ENCODE measurements at places on chromosomes 7 and 10. TPM values are rescaled to one million over a fixed set of nuclear protein-coding genes. Genes with fewer than 3 reads are reported as not detected.

GRCh38 chr10:3324612-3325038 is 152.0 kb upstream of the PITRM1 start:
- no peaks in the 10 kb centered on the region for H3K4me1 ChIP-seq
- no peak overlapping the region for H3K4me3 ChIP-seq
- H3K27ac ChIP-seq = no peak overlapping the region
- no peaks in the 10 kb centered on the region for H3K27me3 ChIP-seq
- no peaks in the 10 kb centered on the region for H3K36me3 ChIP-seq
- DNase-seq = no peak

GRCh38 chr10:103502849-103503660 is 9.6 kb downstream of the NEURL1 start:
- no peaks in the 10 kb centered on the region for H3K36me3 ChIP-seq
- no peak overlapping the region for H3K4me3 ChIP-seq
- no peak overlapping the region for H3K27ac ChIP-seq
- no peaks in the 10 kb centered on the region for H3K27me3 ChIP-seq

GRCh38 chr10:12013926-12014325 is 28.7 kb downstream of the UPF2 start:
- no peak overlapping the region for H3K27ac ChIP-seq
- peaks cover 20% of the 10 kb centered on the region for H3K36me3 ChIP-seq
- no peaks in the 10 kb centered on the region for H3K27me3 ChIP-seq
- no peaks in the 10 kb centered on the region for H3K4me1 ChIP-seq
- H3K4me3 ChIP-seq = no peak overlapping the region

DNA sequence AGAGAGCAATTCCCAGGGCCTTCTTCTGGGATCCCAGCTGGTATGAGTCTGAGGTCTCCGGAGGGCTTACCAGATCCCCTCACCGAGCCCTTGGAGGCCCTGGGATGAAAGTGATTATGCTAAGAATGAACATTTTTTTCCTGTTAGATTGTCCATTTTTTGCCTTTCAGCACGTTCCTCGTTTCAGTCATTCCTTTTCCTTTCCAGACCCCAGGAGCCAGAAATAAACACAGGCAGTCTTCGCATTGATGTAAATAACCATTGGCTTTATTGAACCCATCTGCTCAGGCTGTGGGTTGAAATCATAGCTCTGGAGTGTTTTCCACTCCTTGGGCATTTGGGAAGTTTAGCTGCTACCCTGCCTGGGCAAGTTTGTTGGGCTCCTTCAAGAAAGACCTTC is 320.9 kb upstream of the AUTS2 start:
- H3K4me3 ChIP-seq = no peak overlapping the region
- no peak overlapping the region for H3K27ac ChIP-seq
- DNase-seq = no peak
- H3K36me3 ChIP-seq = no peaks in the 10 kb centered on the region
- no peaks in the 10 kb centered on the region for H3K27me3 ChIP-seq

- H3K4me3 ChIP-seq = no peak overlapping the region
- H3K27ac ChIP-seq = peak overlapping the region; percentile 77
- H3K27me3 ChIP-seq = no peaks in the 10 kb centered on the region
- no peaks in the 10 kb centered on the region for H3K36me3 ChIP-seq
- peak; percentile 91 for DNase-seq
Observed at GRCh38 chr10:97542169-97543024, 30.2 kb upstream of the ANKRD2 start.

DNA sequence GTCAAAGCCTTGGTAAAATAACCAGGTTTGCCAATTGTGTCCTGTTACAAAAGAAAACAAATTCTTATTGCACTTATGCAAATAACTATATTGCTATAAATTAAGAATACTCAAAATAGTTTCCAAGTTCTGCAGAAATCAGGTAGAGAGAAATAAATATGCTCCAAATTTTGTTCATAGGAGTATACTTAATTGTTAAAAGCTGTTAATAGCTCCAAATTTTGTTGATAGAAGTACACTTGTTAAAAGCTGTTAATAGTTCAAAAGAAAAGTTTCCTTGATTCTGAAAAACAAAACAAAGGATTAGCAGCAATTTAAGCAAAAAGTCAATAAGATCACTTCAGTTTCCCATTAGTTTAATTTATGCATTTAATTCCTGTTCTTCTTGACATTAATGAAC is 46.4 kb upstream of the ZNF138 start:
- no peak for DNase-seq
- no peaks in the 10 kb centered on the region for H3K36me3 ChIP-seq
- no peaks in the 10 kb centered on the region for H3K4me1 ChIP-seq

Gene GAD2
- total RNA-seq = not detected

- H3K27me3 ChIP-seq = no peaks in the 10 kb centered on the region
- no peaks in the 10 kb centered on the region for H3K36me3 ChIP-seq
- H3K4me1 ChIP-seq = peaks cover 11% of the 10 kb centered on the region
- H3K4me3 ChIP-seq = no peak overlapping the region
- H3K27ac ChIP-seq = no peak overlapping the region
- no peak for DNase-seq
Observed at GRCh38 chr7:139915864-139916716, 87.0 kb downstream of the TBXAS1 start.

Gene LOXL4
- 12.2 TPM for total RNA-seq

GRCh38 chr7:7519056-7519455 is 16.6 kb downstream of the COL28A1 start:
- no peak for DNase-seq
- H3K36me3 ChIP-seq = no peaks in the 10 kb centered on the region
- no peak overlapping the region for H3K4me3 ChIP-seq
- no peak overlapping the region for H3K27ac ChIP-seq
- H3K27me3 ChIP-seq = no peaks in the 10 kb centered on the region
- H3K4me1 ChIP-seq = no peaks in the 10 kb centered on the region

GRCh38 chr7:81206667-81207360 is 288.0 kb upstream of the SEMA3C start:
- H3K4me1 ChIP-seq = peaks cover 20% of the 10 kb centered on the region
- DNase-seq = no peak
- H3K36me3 ChIP-seq = no peaks in the 10 kb centered on the region
- no peak overlapping the region for H3K27ac ChIP-seq
- no peaks in the 10 kb centered on the region for H3K27me3 ChIP-seq
- H3K4me3 ChIP-seq = no peak overlapping the region

Gene SPDYE1
- total RNA-seq = not detected

DNA sequence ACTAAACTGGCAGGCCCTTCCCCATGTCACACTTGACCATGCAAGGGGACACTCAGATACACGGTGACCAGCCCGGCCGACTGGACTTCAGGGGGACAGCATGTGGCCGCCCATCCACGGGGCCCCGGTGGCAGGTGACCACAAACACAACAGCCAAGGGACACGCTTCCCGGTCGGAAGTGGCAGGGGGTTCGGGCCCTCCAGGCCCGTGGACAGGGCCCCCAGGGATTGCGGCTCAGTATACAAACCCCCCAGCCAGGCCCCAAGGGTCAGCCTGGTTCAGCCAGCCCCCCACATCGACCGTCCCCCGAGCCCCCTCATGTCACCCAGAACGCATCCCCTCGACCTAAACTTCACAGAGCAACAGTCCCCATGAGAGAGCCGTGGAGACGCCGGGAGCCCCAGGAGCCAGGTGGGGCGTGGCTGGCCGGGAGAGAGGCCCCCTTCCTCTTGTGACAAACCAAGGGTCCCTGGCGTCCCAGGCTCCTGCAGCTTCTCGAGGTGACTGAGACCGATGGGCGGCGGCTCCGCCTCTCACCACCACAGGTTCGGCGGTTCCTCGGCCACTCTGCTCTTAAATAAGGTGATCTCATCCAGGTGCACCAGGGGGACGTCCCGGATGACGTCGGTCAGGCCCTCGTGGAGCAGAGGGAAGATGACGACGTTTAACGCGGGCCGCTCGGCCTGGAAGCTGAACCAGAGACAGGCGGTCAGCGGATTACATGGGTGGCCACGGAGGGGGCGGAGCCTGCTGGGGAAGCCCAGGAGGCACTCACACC is 57.8 kb upstream of the TNRC18 start:
- H3K27me3 ChIP-seq = no peaks in the 10 kb centered on the region
- H3K4me3 ChIP-seq = no peak overlapping the region
- no peaks in the 10 kb centered on the region for H3K36me3 ChIP-seq
- peaks cover 20% of the 10 kb centered on the region for H3K4me1 ChIP-seq
- no peak overlapping the region for H3K27ac ChIP-seq

Gene EPHB6
- 6.7 TPM for total RNA-seq

Gene TEX36
- not detected for total RNA-seq

DNA sequence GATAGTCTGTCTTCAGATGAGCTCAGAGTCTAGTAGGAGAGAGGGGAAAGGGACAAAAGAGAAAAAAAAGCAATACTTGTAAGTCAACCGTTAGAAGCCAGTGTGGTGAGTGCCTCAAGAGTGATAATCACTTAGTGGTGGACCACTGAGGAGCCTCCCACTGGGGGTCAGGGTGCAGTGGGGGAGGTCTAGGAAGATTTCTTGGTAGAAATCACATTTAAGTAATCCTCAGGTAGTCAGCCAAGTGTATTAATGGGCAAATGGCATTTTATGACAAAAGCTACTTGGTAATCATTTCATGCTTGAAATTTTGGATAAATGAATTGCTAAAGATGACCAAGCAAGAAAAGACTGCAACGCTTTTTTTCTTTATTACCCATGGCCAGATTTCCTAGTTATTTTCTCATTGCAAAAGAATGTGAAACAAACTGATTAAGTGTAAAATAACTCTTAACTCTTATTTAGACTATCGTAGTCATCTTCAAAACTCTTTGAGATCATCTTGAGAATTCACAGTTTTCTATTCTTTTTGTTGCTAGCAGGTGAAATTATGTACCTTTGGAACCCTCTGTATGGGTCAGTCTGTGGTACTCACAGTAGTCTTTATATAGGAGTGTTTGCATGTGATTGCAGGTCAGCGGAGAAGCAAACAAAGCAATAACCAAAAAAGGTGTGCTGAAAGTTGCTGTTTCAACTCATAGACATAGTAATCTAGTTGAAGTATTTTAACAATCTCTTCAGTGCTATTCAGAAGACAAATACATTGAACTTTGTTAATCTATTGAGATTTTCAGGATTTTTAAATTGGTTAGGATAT is 63.9 kb downstream of the PPP1R9A start:
- DNase-seq = no peak
- no peaks in the 10 kb centered on the region for H3K36me3 ChIP-seq
- no peak overlapping the region for H3K4me3 ChIP-seq
- H3K4me1 ChIP-seq = peaks cover 54% of the 10 kb centered on the region

DNA sequence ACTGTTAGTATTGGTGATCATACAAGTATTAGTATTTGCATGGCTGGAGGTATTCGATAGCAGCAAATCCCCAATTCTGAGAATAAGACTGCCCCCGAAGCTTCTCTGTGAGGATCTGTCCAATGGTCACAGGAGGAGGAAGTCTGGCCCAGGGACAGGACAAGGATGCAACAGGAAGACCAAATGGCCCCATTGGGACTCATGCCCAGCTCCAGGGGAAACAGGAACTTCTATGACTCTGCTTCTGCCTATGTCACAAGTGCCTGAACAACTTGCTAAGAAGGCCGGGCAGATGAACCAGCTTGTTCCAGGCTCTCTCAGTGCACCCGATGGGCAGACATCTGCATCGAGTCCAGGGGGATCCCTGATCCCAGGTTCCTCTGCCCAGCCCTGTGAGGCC is 172.0 kb upstream of the GRB10 start:
- H3K27ac ChIP-seq = no peak overlapping the region
- no peak overlapping the region for H3K4me3 ChIP-seq
- no peaks in the 10 kb centered on the region for H3K27me3 ChIP-seq
- H3K4me1 ChIP-seq = no peaks in the 10 kb centered on the region
- H3K36me3 ChIP-seq = no peaks in the 10 kb centered on the region
- DNase-seq = no peak

DNA sequence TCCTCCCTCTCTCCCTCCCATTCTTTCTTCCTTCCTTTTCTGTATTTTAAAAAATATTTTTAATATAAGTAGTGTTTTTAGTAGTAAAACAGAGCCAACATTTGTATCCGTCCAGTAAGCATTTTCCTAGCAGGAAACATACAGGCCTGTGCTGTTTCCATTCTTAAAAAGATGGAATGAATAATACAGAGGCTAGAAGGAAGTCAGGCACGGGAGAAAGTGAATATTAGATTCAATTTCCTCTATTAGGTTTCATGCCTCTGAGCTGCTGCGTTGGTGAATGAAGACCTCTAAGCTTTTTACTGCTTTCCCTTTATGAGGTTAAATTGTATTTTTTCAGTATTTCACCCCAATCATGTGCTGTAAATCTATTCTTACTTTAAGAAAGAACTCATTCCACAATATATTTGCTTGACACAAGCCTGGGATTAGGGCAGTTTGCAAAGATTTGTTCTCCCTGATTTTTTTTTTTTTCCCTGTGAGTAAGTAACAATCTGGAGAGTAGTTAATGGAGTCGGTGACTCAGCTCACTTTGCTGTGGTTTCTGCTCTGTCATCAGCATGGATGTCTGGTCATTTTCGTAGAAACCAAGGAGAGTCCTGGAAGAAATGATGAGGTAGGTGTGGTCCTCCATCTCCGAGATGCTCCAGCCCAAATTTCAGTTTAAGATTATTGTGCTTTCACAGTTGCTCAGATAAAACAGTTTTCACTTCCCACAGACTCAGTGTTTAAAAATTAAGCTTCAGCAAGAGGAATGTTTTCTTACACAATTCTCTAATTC is 76.1 kb upstream of the PITRM1 start:
- H3K36me3 ChIP-seq = no peaks in the 10 kb centered on the region
- no peak overlapping the region for H3K4me3 ChIP-seq
- no peak for DNase-seq
- no peaks in the 10 kb centered on the region for H3K27me3 ChIP-seq

Gene GIMAP8
- 7.1 TPM for total RNA-seq

Gene THSD7A
- total RNA-seq = 6.1 TPM

GRCh38 chr10:124524991-124525653 is 63.5 kb downstream of the LHPP start:
- peaks cover 43% of the 10 kb centered on the region for H3K4me1 ChIP-seq
- peak; percentile 96 for DNase-seq
- H3K27me3 ChIP-seq = no peaks in the 10 kb centered on the region
- H3K36me3 ChIP-seq = no peaks in the 10 kb centered on the region

Gene OR6V1
- not detected for total RNA-seq

Measured in sigmoid colon (tissue), 7 donors.